ENCODE measurements at places on chromosomes 12 and 14.

- no peak for DNase-seq
Measured at GRCh38 chr14:105139831-105140239, 28.7 kb downstream of the JAG2 start.

- DNase-seq, result no peak
Measured at GRCh38 chr14:73721101-73721821, 7.1 kb upstream of the PNMA1 start.

- no peak for DNase-seq
Measured at GRCh38 chr12:24574538-24574937, 374.4 kb downstream of the BCAT1 start.

GRCh38 chr12:99111600-99111999, 466.5 kb downstream of the APAF1 start:
- DNase-seq, result no peak

Data from hematopoietic multipotent progenitor cell treated with erythropoietin and hydrocortisone succinate and interleukin-3 and kit ligand, for 15 days (in vitro differentiated cells).